ENCODE measurements at places on chromosomes 13 and 19.

GRCh38 chr13:40878321-40878720, 88.9 kb downstream of the SLC25A15 start:
- no peak for DNase-seq

DNA sequence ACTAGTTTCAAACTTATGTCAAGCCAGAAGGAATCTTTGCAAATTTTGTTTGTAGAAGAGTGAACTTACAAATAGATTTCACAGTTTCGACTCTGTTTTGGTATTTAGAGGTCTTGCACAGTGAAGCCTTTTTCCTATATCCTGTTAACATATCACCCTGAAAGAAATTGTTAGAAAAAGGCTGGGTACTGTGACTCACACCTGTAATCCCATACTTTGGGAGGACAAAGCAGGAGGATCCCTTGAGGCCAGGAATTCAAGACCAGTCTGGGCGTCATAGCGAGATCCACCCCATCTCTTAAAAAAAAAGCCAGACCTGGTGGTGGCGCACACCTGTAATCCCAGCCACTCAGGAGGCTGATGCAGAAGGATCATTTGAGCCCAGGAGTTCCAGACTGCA, 224.0 kb downstream of the GGACT start:
- no peak for DNase-seq

- peak; percentile 65 for DNase-seq
Measured at GRCh38 chr19:11496391-11497163, 9.1 kb downstream of the ZNF653 start.

DNA sequence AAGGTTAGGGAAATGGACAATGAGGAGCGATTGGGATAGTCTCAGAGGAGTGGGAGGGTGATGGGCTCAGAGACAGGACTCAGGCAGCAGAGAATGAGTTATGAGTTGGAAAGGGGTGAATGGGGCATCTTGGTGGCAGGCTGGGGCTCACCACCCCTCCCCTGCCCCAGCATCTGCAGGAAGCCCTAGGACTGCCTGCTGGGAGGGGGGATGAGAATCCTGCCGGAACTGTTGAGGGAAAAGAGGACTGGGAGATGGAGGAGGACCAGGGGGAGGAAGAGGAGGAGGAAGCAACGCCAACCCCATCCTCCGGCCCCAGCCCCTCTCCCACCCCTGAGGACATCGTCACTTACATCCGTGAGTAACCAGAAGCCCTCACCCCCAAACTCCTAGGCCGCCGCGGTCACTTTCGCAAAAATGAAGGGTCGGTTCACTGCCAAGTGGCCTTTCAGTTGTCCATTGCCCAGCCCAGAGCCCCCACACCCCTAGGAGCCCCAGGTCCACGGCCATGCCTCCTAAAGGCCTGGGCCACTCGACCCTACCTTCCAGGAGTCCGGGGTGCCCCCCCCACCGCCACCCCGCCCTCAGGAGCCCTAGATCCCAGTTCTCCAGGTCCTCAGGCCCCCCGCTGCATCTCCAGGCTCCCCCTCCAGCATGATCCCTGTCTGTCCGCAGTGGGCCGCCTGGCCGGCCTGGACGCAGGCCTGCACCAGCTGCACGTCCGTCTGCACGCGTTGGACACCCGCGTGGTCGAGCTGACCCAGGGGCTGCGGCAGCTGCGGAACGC, 764 bp downstream of the CLEC11A start:
- DNase-seq, result no peak

DNA sequence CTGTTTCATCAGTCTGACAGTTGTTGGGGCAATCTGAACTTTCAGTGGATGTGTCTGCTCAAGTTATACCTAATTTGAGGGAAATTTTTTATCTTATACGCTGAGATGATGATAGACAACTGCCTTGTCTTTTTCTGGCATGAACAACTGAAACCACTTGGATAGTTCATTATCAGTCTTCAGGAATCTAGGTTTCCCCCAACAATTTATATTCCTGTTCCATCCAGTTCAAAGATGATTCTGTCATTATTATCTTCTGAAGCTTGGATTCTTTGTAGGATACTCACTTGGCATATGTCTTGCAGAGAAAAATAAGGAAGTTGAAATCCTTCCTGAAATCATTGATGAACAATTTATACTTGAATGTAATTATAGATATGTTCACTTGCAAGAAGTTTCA, 193.7 kb downstream of the LMO7 start:
- no peak for DNase-seq

GRCh38 chr13:31048521-31048920, 113.2 kb downstream of the HSPH1 start:
- DNase-seq, result no peak

DNA sequence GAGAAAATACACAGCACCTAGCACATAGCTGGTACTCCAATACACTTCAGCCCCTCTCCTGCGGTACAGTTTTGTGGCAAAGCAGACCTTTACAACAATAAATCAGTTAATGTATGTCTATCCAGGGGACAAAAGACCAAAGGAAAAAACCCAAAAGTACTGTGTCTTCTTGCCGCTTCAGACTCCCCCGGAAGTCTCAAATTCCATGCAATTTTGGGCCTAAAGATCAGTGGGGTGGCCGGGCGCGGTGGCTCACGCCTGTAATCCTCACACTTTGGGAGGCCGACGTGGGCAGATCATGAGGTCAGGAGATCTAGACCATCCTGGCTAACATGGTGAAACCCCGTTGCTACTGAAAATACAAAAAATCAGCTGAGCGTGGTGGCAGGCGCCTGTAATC, 16.2 kb downstream of the CARS2 start:
- no peak for DNase-seq

- no peak for DNase-seq
Measured at GRCh38 chr13:98731038-98731437, 21.4 kb downstream of the SLC15A1 start.

- DNase-seq, result no peak
Measured at GRCh38 chr13:80903911-80904310, 563.0 kb upstream of the SPRY2 start.

DNA sequence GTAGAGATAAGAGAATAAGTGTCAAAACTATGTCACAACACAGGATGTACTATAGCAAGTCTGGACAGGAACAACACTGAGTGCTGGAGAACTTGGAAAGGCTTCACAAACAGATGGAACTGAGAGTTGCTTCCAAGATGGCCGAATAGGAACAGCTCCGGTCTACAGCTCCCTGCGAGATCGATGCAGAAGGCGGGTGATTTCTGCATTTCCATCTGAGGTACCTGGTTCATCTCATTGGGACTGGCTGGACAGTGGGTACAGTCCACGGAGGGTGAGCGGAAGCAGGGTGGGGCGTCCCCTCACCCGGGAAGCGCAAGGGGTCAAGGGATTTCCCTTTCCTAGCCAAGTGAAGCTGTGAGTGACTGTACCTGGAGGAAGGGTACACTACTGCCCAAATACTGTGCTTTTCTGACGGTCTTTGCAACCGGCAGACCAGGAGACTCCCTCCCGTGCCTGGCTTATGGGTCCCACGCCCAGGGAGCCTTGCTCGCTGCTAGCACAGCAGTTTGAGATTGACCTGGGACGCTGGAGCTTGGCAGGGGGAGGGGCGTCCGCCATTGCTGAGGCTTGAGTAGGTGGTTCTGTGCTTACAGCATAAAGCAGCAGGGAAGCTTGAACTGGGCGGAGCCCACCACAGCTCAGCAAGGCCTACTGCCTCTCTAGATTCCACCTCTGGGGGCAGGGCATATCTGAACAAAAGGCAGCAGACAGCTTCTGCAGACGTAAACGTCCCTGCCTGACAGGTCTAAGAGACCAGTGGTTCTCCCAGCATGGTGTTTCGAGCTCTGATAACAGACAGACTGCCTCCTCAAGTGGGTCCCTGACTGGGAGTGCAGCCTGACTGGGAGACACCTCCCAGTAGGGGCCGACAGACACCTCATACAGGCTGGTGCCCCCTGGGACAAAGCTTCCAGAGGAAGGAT, 46.0 kb downstream of the USP12 start:
- DNase-seq, result no peak

- no peak for DNase-seq
Measured at GRCh38 chr13:79659121-79659521, 178.2 kb downstream of the NDFIP2 start.

DNA sequence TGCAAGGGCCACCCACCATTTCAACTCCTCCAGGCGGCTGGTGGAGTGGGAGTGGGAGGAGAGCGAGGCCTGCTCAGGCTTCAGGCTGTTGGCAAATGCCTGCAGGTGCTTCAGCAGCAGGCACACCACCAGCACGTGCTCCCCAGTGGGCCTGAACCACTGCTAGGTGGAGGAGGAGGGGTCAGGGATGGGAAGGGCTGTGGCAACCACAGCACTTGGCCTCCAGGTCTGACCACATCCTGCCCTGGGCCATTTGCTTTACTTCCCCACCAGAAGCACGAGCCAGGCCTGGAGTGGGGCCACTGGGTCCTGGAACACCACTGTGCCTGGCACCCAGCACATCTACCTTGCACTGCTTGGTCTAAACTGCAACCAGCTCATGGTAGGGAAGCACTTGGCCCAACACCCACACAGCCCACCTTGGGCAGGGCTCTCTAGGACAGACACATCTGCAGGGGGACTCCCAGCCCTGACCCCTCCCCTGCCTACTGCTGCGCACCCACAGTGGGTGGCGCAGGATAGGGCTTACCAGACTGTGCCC, 26.2 kb downstream of the TUBA3C start:
- no peak for DNase-seq

- no peak for DNase-seq
Measured at GRCh38 chr13:45269204-45269603, 68.4 kb upstream of the KCTD4 start.

All from activated T-cell treated with anti-CD3 and anti-CD28 coated beads, Interleukin-2, amount 50 U/mL, for 1 hour (primary cell).